CD4-positive, CD25-positive, alpha-beta regulatory T cell (primary cell): ENCODE measurements at places on chromosomes 1 and 21. TPM values are rescaled to one million over a fixed set of nuclear protein-coding genes. Genes with fewer than 3 reads are reported as not detected.

DNA sequence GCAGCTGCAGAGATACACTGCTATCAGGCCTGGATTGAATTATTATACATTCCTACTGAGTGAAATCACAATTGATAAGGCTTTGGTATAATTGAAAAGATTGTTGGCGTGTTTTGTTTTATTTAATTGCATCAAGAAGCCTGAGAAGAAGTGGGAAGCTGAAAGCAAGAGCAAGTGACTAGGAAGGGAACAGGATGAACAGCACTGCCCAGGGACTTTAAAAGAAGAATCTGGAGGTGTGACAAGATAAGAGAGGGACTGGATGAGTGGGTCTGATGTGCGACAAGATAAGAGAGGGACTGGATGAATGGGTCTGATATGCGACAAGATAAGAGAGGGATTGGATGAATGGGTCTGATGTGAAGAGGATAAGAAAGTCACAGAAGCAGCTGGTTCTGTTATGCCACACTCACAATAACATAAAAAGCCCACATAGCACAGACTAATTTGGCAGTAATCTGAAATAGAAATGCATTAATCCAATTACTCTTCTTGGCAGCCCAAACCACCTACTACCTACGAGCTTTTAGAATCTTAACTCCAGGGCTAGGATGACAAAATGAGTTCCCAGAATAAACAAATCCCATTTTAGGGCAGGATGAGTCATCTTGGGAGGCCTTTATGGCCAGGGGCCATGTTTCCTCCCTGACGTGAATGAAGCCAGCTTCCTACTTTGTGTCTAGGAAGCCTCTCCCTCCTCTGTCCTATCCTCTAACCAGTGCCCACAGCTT is 129.7 kb downstream of the DUSP10 start:
- no peak for DNase-seq

- no peak for DNase-seq
Observed at GRCh38 chr1:23646091-23646490, 45.5 kb upstream of the RPL11 start.

DNA sequence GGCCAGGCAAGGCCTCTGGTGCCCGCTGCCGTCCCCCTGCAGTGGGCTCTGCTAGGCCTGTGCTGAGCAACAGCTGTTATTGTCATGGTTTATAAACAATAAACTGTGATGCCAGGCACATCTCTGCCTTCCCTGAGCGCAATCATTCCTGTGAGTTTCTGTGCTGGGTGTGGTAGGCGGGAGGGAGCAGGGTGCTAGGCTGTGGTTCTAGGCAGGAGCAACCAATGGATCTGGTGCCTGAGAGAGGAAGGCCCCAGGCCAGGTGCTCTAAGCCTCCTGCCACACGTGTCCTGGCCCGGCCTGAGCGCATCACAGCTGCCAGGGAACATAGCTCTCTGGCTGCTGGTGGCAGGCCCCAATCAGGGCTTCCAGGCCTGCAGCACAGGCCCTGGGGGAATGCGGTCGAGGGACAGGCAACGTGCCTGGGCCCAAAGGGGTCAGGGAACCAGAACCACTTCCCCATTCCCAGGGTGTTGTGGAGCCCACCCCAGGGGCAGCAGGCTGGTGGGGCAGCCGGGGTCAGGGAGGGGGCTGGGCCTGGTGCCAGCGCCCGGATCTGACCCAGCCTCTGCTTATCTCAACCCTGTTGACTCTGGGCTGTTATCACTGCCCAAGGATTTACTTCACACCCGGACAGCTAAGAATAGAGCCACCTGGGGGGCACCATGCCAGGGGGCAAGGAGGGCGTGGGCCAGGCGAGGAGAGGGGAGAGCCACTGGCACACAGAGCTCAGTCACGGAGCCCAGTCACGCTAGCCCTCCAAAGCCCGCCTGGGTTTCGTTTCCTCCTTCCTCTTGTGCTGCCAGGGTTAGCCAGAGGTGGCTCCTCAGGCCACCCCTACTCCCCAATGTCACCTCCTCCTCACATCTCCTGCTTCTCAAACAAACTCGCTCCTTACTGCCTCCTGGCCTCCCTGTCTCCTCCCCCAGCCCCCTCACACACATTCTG is 11.5 kb downstream of the TRIM46 start:
- no peak for DNase-seq

DNA sequence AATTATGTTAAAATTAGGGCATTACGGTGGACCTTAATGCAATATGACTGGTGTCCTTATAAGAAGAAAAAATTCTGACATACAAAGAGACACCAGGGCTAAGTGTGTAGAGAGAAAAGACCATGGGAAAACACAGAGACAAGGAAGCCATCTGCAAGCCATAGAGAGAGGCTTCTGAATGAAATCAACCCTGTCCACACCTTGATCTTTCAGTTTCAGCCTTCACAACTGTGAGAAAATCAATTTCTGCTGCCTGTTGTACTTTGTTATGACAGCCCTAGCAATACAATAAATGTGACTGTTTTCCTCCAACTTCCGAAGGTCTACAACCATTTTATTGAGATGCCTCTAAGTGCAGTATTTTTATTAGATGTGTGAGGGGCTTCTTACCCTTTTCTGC is 1407.2 kb downstream of the MRPL39 start:
- DNase-seq, result no peak

- no peak for DNase-seq
Observed at GRCh38 chr1:111856411-111857185, 100.9 kb downstream of the DDX20 start.

- DNase-seq, result no peak
Observed at GRCh38 chr1:34907487-34908090, 21.9 kb downstream of the DLGAP3 start.

DNA sequence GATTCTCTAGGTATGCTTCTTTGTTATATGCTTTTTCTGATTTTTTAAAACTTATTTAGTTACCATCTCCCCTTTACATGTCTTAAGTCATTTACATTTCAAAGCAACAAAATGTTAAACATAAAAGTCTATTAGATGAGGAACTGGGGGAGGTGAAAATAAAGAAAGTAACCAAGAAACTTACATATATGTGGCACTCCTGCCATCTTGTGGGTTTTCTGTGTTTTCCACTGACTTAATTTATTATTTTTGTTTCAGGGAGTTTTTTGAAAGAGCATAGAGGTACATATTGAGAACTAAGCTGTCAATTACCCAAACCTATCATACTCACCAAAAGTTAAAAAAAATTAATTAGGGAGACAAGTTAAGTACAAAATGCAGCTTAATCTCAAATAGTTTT is 1531.1 kb downstream of the MRPL39 start:
- DNase-seq, result no peak

- no peak for DNase-seq
Observed at GRCh38 chr1:193856261-193856660, 669.8 kb upstream of the B3GALT2 start.

GRCh38 chr1:8676813-8677212 is 140.6 kb downstream of the RERE start:
- DNase-seq, result no peak

- DNase-seq, result no peak
Observed at GRCh38 chr1:10760566-10761502, 35.6 kb downstream of the CASZ1 start.

GRCh38 chr1:226603022-226603857 is 54.7 kb downstream of the STUM start:
- no peak for DNase-seq

FAM131C gene
- total RNA-seq, result not detected

CSTB gene
- total RNA-seq, result 24.5 TPM

DONSON gene
- total RNA-seq, result 15.2 TPM

KRTAP19-1 gene
- total RNA-seq, result not detected
